DMS153 (cell line): ENCODE measurements at places on chromosomes 5 and 9.

GRCh38 chr5:171207256-171207847 is 101.7 kb upstream of the TLX3 start:
- no peak for DNase-seq

DNA sequence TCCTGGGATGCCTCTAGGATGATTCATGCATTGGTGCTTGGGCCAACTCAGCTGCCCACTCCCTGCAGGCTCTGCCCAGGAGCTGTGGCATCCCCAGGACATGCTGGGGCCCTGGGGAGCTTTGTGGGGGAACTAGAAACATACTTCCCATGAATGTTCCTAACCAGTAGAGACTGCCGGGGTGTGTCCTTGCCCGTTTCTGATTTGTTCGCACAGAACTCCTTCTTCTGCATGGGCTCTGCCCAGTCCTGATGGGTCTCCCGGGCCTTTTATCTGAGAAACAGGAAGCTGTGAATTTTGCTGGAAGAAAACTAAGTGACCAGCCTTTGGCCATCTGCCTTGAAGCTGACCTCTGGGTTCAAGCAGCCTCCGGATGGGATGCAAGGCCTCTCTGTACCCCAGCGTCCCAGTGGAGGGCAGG is 71.6 kb upstream of the RNU6ATAC start:
- no peak for DNase-seq

- DNase-seq: no peak
These were observed 56.0 kb downstream of the HMCN2 start for GRCh38 chr9:130321539-130321938.

- DNase-seq: no peak
These were observed 78.6 kb downstream of the PBX3 start for GRCh38 chr9:125825762-125826161.

DNA sequence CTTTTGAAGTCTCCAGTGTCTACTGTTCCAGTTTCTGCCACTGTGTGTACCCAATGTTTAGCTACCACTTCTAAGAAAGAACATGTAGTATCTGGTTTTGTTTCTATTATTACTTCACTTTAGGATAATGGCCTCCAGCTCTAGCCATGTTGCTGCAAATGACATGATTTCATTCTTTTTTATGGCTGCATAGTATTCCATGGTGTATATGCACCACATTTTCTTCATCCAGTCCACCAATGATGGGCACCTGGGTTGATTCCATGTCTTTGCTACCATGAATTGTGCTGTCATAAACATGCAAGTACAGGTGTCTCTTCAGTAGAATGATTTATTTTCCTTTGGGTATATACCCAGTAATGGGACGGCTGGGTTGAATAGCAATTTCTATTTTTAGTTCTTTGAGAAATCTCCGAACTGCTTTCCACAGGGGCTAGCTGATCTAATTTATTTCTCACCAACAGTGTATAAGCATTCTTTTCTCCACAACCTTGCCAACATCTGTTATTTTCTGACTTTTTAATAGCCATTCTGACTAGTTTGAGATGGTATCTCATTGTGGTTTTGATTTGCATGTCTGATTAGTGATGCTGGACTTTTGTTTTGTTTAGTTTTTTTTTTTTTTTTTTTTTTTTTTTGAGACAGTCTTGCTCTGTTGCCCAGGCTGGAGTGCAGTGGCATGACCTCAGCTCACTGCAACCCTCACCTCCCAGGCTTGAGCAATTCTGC is 68.9 kb downstream of the WDR41 start:
- no peak for DNase-seq
